ENCODE measurements at places on chromosomes 3 and 15.

- no peak for DNase-seq
Measured at GRCh38 chr3:58607816-58608215, 30.6 kb upstream of the FAM107A start.

GRCh38 chr15:65249641-65250040, 37.0 kb downstream of the PARP16 start:
- DNase-seq, result no peak

GRCh38 chr3:176403531-176403930, 793.8 kb downstream of the TBL1XR1 start:
- DNase-seq, result no peak

DNA sequence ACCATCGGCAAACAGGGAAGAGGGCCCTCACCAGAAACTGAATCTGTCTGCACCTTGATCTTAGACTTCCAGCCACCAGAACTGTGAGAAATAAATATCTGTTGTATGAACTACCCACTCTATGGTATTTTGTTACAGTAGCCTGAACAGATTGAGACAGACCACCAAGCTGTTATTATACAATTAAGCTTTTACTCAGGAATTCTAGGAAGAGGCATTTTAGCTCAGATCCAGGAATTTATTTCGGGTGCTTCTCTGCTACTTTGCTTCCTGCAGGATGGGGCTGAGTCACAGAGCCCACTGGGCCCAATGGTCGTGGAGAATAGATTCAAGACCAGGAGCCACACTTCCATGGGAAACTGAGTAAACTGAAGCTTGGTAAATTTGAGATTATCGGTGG, 145.5 kb upstream of the PFN2 start:
- no peak for DNase-seq

DNA sequence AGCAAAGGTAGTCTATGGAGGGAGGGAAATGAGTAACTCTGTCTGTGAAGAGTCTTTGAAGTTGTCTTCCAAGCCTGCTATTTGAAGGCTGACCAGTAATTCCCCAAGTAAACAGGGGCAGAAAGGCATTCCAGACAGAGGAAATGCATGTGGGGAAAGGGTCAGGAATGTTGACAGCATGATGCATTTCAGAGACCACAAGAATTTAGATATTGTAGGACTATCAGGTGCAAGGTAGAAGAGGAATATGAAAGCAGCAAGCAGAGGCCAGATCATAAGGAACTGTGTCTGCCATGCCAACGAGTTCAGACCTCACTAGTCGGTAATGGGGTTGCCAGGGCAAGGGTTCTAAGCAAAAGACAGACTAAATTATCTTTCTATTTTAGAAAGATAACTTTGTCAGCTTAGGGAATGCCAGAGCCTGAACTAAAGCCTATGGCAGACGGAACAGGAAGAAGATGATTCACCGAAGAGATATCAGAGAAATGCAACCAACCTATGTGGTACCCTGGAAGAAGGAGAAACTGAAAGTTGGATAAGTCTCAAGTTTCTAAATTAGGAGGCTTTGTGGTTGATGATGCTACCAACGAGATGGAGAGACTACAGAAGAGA, 327.0 kb upstream of the RORA start:
- no peak for DNase-seq

- no peak for DNase-seq
Measured at GRCh38 chr15:67821784-67822440, 3.4 kb upstream of the SKOR1 start.

DNA sequence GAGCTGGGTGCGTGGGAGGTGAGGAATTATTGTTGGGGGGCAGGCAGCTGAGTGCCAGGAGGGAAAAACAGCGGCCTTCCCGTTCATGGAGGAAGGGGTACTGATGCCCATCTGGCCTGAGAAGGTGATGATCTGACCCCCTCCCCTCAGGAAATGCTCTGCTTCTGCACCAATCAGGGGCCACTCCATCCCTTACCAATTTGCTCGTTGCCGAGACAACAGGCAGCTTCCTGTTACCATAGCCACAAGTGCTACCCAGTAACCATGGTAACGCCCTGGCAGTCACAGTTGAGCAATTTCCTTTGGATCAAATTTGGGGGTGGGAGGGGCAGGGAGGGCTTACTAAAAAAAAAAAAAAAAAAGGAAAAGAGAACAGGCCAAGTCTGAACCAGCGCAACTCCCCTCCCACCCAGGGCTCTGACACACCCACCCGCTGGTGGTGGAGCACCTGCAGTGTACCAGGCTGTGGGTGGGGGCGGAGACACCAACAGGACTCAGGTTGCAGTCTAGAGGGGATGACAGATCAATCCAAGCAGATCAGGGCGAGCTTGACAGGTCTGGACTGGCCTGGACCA, 13.7 kb downstream of the CELF6 start:
- DNase-seq, result no peak

DNA sequence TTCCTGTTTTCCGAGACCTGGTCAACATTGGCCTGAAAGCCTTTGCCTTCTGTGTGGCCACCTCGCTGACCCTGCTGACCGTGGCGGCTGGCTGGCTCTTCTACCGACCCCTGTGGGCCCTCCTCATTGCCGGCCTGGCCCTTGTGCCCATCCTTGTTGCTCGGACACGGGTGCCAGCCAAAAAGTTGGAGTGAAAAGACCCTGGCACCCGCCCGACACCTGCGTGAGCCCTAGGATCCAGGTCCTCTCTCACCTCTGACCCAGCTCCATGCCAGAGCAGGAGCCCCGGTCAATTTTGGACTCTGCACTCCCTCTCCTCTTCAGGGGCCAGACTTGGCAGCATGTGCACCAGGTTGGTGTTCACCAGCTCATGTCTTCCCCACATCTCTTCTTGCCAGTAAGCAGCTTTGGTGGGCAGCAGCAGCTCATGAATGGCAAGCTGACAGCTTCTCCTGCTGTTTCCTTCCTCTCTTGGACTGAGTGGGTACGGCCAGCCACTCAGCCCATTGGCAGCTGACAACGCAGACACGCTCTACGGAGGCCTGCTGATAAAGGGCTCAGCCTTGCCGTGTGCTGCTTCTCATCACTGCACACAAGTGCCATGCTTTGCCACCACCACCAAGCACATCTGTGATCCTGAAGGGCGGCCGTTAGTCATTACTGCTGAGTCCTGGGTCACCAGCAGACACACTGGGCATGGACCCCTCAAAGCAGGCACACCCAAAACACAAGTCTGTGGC, 16.9 kb downstream of the TMEM43 start:
- no peak for DNase-seq

- no peak for DNase-seq
Measured at GRCh38 chr3:184352149-184352785, 9.1 kb downstream of the CLCN2 start.

GRCh38 chr15:93034512-93034911, 54.5 kb downstream of the RGMA start:
- no peak for DNase-seq

DNA sequence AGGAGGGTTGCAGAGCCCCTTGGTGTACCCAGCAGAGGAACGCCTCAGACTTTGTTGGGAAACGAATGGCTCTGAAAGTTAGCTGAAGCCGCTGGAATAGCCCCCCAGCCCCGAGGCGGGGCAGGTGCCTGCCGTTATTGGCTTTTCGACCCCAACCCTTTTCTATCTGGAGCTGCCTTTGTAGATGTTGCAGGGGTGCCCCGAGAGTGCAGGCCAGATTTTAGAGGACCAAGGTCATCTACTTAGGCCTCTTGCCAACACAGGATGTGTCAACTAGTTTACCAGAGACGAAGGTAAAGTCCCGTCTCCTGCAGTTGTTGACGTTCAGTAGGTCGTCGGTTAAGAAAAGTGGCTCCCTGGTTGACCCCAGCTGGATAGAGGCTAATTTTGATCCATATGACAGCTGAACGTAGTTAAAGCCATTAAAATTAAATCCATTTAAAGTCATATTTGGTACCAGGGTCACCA, 579 bp upstream of the UBE3A start:
- DNase-seq, result no peak

DNA sequence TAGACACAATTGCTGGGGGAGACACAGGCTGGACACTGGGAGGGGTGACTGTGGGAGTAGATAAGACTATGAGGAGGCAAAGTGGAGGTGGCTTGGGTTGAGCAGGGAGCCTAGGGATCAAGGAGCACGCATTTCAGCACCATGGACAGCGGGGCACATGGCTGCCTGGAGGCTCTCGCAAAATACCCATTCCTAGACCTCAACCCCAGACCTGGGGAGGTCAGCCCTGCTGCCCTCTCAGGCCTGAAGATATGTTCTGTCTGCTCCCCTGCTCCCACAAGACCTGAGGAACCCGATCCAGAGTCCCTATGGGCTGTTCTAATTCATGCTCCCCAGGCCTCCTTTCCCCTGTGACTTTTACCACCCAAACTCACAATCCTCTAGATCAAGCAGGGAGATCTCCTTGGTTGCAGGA, 16.0 kb upstream of the CPEB1 start:
- DNase-seq, result no peak

DNA sequence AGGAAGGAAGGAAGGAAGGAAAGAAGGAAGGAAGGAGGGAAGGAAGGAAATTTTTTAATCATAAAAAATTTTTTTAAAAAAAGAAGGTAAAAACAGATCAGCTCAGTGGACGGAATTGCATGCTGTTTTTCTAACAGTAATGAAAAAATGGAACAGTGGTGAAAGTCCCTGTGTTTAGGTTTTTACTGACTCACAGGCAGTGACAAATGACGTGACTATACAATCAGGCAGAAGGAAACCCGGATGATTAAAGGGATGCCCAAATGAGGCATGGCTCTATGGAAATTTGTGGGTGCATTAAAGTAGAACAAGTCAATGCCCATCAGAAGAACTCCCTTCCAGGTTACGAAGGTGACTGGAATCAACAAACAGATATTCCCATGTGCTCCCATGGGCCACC, 135.0 kb downstream of the IMPG2 start:
- DNase-seq, result no peak

DNA sequence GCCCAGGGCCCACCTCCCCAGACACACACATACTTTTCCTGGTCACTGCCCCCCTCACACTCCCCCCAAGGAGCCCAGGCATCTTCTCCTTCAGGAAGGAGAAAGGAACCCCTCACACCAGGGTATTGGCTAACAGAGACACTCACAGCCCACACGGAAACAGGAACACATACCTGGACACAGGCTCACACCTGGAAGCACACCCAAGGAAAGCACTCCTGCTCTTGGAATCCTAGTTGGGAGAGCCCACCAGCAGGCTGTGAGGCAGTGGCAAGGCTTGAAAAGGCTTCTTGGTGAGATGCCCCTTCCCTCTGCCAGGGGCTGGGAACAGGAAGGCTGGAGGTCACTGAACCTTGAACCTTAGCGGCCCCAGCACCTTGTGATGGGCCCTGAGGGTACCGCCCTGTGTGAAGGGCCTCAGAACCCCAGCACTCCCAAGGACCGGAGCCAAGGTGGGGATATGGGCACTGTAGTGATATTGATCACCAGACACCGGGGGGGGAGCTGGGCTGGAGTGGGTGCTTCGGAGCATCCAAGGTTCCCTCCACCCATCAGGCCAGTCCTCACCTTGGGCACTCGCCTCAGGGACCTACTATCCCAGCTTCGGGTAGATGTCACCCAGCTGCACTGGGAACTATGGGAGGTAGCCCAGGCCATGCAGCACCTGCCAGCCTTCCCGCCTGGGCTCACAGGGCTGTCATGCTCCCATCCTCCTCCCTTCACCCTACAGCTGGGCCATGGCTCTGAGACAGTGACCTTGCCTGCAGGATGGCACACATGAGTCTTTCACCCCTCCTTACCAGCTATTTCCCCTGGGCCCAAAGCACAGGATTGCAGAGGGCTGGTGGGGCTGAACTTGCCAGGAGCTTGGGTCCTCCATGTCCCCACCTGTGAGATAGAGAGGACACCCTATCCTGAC, 16.4 kb downstream of the MYL3 start:
- DNase-seq, result no peak

DNA sequence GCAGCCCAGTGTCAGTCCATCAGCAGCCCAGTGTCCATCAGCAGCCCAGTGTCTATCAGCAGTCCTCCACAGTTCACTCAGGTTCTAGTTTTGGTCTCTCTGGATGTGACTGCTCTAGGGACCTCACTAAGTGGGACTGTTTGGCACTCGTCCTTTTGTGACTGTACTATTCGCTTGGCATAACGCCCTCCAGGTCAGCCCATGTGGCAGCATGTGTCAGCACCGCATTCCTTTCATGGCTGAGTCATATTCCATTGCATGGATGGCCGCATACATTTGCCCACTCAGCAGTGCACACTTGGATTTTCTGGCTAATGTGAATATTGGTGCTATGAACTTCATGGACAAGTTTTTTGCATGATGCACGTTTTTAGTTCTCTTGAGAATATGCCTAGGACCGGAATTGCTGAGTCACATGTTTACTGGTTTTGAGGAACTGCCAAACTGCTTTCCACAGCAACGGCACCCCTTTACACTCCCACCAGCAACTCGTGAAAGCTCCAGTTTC, 16.4 kb downstream of the CHST13 start:
- no peak for DNase-seq

DNA sequence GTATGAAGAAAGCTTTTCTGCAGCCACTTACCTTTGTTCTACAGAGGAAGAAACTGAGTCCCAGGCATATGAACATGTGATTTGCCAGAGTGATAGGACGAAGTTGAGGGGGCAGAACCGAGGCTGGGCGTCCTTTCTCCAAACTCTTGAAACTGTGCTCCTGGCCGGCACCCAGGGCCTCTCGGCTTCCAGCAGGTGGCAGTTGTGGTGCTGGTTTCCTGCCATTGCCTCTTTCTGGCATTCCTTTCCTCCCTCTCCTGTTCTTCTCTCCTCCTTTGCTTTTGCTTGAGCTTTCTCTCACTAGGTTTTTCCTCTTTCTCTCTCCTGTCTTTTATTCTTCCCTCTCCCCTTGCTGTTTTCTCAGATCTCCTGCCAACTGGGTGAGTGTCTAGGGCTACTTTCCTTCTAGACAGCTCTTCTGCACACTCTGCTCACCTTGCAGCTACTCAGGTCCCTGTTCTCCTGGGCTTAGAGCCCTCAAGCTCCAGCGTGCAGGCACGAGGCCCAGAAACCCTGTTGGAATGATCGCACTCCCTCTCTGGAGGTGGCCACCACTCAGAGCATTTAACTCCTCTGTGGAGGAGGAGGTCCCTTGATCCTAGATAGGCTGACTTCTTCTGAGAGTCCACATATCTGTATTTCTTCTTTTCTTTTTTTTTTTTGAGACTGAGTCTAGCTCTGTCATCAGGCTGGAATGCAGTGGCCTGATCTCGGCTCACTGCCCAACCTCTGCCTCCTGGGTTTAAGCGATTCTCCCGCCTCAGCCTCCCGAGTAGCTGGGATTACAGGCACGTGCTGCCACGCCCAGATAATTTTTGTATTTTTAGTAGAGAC, 26.2 kb downstream of the TRAK1 start:
- DNase-seq, result peak; percentile 47

GRCh38 chr3:60609446-60609845, 641.8 kb downstream of the FHIT start:
- no peak for DNase-seq

GRCh38 chr3:40379674-40380306, 7.2 kb upstream of the ENTPD3 start:
- DNase-seq, result no peak

DNA sequence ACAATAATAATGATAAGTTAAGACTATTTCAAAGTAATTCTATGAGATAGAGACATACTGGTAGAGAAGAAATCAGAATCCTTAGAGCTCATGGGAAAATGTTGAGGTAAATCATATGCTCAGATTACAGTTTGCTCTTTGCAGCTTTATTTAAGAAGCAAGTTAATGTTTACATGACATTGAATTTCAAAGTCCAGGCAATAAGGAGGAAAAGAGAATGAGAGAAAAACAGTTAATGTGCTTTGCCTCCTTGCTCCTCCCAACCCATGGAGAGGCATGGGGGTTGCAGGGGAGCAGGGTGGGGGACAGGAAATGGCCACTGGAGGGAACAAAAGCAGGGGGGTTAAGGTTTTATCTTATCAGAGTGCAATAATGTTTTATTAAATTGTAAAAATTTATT, 42.2 kb upstream of the ZBTB38 start:
- no peak for DNase-seq

GRCh38 chr3:13233487-13234485, 160.6 kb upstream of the IQSEC1 start:
- DNase-seq, result no peak

All from substantia nigra (tissue), 51 donors.